Caki2 (cell line): ENCODE measurements at places on chromosomes 5 and 9.

DNA sequence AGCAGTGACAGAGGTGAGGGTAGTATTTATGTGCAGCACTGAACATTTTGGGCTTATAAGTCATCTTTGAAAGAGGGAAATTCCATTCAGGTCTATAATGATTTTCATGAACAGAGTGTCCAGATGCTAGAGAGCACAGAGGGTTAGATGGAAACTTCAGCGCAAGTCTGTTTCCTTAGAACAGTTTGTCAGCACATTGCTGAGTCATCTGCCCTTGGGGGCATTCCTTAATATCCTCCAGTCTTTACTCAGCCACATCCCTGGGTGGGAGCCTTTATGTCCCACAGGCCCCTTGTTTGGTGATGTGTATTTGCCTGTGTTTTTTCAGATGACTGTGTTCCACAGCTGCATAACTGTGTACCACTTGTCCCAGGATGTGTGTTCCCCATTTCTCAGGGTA is 138.5 kb upstream of the S1PR3 start:
- DNase-seq: peak; percentile 55

GRCh38 chr9:133842721-133843227 is 104.6 kb upstream of the SARDH start:
- DNase-seq: no peak

DNA sequence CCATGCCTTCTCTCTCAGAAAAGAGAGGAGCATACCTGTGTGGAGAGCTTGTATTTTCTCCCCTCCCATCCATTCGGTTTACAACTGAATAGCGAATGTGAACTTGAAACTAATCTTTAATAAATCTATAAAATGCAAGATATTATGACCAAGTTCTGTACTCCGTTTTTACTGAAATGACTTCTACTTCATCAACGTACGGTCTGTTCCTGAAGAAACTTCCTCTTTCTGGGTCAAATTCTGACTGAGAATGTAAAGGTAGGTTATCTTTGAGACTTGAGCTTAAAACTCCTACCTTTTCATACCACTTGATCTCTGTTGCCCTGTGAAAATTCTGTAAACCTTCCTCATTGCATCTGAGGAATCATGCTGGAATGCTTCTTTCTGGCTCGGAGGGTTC is 4.2 kb upstream of the CTNNAL1 start:
- DNase-seq: no peak

- no peak for DNase-seq
These were observed 9.8 kb downstream of the SECISBP2 start for GRCh38 chr9:89328064-89328463.

DNA sequence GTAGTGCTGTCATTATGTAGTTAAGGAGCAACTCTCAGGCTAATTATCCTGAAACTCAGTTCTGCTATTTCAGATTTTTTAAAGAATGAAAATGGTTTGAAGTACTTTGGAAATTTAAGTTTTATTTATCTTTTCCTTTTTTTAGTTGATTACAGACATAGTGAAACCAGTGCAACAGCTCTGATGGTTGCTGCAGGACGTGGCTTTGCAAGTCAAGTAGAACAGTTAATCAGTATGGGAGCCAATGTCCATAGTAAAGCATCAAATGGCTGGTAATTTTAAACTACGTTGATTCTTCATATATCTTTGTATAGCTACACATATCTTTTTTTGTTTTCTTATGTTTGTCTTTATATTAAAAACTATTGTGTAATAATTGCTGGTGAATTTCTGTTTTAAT is 34.9 kb downstream of the YTHDC2 start:
- no peak for DNase-seq

DNA sequence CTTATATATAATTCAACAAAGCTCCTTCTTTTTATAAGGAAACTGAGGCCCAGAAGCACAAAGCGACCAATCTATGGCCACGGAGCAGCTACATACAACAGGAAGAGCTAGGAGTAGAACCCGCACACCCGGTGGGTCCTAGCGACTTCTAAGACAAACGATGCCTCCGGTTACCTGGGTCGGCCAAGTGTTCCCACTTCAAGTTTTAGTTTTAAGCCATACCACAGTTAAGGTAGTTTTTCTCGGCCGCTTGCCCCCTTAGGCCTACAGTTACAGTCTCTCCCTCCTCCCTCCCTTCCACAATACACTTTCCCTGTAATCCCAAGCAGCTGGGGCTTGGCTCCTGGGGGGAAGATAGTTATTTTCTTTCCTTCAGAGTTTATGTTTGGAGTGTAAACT is 533 bp downstream of the SREK1IP1 start:
- DNase-seq: no peak

GRCh38 chr5:134432174-134432573 is 20.5 kb upstream of the CDKN2AIPNL start:
- no peak for DNase-seq

GRCh38 chr5:113713051-113713450 is 199.6 kb downstream of the YTHDC2 start:
- DNase-seq: no peak

DNA sequence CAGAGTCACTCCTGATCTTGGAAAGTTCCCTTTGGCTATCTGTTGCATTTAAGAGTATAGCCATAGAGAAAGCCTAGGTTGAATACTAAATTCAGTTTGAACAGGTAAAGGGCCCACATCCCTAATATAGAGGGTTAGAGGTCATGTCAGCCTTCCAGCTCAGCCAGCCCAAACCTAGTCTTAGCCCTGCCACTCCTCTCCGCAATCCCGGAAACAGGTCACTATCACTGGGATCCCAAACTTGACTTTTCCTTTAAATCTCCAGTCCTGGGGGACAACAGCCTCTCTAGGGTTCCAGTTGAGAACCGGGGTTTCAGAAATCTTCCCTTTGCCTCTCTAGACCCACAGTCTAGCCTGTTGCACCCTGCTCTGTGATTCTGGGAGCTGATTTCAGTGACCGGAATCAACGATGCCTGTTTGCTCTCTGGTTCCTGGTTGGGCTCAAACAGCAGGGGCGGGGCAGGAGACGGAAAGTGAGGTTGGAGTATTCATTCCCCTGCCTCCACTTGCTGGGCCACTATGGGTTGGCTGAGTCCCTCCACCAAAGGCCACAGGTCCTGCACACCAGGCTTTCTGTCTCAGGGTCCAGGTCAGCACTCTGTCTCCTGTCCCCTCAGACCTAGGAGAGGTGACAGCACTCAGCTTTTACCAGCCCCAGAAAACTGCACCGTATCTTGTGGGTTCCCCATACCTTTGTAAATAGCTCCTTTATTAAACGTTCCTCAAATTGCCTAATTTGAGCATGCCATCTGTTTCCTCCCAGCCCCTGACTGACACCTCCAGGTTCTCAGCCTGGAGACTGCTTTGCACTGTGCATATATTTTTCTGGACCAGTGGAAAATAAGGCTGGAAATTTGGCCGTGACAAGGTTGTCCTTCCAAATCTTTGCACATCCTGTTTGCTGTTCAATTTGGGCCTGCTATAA is 23.8 kb upstream of the CPEB4 start:
- no peak for DNase-seq

DNA sequence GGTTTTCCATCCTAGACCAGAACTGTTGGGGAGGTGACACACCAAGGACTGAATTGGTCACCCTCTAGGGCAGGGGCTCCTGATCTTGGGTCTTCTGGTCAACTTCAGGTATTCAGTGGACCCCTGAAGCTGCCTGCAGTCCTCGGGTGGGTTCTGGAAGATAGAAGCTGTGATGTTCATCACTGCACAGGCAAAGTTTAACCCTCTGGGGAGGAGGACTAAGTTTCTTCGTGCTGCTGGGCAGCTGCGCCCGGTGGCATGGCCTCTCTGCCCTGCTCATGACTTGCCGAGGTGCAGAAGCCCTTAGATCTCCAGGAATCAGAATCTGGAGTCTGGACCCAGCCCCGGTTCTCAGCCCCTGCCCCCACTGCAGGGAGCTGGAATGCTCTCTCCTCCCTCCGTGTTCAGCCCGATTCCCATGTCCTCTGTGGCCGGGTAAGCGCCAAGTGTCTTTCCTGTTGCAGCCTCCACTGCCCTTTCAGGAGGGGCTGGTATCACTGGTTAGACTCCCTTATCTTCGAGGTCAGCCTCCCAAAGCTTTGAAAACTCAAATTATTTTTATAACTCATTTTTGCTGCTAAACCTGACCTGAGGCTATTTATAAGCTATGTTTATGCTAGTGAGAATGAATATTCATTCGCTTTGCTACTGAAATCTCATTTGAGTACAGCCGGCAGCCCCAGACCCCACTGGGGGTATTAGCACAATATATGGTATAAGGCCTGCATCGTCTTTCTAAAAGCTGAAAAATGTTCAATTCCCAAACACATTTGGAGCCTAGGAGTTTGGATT is 1.7 kb downstream of the LAMC3 start:
- DNase-seq: no peak

GRCh38 chr5:137279521-137280231 is 219.4 kb downstream of the SPOCK1 start:
- no peak for DNase-seq

GRCh38 chr9:89380437-89381307 is 62.4 kb downstream of the SECISBP2 start:
- DNase-seq: peak; percentile 72

DNA sequence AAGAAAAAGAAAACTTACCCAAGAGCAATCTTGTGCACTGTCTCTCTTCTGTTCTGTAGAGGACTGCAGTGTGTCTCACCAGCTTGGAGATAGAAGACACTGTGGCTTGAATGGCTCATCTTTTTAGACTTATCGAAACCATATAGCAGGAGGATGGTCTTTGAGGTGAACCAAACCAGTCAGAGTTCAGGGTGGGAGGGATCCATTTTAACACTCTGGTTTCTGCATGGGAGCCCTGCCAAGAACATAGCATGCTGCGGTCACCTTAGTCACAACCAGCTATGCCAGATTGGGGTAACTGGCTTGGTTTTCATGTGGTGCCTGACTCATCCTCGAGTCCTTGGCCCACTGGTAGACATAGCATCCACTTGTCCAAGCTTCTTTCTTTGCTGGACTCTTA is 135.1 kb downstream of the PAPPA start:
- DNase-seq: peak; percentile 2
